ENCODE measurements at places on chromosomes 6 and 20.

DNA sequence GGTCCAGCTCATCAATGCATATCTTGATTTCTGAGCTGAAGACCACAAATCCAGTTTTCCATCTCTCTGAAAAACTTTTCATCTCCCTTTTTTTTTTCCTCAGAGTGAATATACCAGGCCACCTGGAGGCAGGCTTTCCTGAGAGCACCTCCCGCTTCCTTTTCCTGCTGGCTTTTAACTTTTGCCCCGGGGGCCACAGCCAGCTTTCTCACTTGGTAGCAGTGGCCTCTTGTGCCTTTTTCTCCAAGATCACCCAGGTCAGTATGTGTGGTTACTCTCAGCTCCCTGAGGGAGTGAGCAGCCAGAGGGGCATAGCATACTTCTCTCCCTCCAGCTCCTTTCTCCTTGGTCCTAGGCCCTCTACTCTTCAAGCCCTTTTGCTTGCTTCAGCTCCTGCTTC, at the start of gene BTN1A1:
TSS of gene BTN1A1 (plus strand) at position 202 of the 400 bp plus-strand sequence. CDS start 984 bp downstream, outside the sequence.
- no peak for DNase-seq

DNA sequence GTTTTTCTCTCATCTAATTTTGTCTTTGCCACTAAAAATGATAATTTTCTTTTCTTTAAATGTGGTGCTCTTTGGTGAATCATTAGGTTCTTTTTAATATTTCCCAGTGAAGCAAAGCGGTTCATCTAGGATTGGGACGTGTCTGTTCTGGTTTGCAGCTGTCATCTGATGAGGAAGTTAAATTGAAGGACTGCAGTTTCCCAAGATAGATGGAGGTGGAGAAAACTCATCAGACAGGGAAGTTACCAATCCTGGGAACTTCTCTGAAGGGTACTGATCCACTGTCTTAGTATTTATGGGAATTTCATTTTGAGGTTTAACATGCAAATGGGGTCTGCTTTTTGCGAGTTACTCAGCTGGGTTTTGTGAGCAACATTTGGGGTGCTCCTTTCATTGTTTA, 2.4 kb upstream of the AARS2 start:
- no peak for DNase-seq

DNA sequence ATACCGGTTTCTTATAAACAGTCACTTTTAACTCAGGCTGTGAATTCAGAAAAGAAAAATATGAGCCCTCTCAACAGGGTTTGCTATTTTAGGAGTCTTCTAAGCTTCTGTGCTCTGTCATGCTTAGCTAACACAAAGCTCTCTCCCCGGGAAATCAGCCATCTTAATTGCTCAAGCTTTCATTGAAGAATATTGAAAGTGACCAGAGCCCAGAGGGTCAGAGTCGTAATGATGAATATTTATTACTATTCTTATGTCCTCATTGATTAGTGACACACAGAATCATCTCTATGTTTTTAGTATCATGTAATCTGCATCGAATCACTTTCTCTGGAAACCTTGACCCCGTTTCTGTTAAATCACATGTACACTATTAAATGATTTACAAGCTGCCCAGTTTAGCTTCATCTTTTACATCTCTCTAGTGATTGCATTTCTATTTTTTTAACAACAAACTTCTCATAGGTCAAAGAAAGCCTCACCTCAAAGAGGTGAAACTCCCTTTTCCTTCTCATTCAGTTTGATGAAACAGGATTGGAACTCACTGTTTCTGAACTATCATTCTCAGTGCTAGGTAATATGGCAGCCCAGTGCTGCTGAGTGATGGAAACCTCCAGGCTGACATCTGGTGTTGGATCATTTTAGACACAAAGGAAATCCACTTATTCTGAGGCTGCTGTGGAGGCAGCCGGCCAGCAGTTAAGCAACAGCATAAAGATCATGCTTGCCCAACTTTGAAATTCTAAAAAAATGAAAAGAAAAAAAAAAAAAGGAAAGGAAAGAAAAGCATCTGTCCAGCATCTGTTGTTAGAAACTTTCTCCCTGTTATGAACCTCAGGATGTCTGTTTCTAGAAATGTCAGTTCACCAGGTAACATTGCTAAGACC, 96.3 kb downstream of the RFPL4B start:
- DNase-seq, result peak; percentile 18

GRCh38 chr6:142903812-142904211, 41.2 kb downstream of the HIVEP2 start:
- no peak for DNase-seq

DNA sequence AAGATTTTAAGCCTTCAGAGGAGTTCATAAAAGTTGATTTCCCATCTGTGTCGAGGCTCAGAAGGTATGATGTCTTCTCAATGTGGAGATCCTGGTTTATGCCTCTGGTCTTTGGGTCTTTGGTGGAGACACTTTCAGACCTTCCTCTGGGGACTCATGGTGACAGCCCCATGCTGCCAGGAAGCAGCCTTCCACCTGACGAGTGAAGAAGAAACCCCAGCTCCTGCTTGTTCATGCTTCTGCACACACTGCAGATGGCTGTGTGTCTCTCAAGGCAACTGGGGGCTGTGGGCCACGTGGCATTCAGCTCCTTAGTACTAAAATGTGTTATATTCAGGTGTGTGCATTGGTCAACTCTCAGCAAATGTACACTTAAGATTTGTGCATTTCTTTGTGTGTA, 4.9 kb upstream of the SCP2D1 start:
- no peak for DNase-seq

- no peak for DNase-seq
Observed at GRCh38 chr6:73471686-73472290, 10.3 kb downstream of the MTO1 start.

GRCh38 chr20:25643716-25644115, 19.9 kb upstream of the NANP start:
- no peak for DNase-seq

GRCh38 chr20:62382306-62383198, 4.4 kb upstream of the RPS21 start:
- peak; percentile 84 for DNase-seq

DNA sequence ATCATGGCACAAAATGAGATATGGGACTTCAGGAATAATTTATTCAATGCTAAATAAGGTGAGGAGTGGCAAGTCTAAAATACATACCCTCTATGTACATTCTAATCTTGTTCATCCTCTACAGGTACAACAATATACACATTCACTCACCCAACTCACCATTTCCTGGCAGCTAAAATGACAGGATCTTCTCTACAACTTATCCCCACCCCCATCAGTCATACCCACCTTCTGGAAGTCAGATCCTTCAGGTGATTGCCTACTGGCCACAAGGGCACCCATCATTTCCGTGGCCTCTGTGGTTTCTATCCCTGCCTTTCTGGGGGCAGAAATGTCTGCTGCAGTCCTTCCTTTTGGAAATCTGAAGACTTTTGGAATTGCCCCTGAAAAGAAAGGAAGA, 22.8 kb upstream of the CRIP3 start:
- DNase-seq, result no peak

DNA sequence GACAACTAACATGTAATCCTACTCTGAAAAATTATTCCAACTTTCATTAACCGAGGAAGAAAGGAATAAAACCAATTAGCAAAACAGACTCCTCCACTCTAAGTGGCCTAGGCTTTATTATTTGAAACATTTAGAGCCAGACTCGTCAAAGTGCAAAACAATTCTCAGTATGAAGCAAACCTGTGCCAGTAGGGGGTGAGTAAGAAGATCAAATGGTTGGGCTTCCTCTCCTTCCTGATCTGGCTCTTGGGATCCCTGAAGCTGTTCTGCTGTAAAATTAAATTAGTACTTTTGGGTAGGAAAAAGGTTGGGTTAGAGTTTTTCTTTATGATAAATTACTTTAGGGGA, 177.6 kb upstream of the MAN1A1 start:
- no peak for DNase-seq

DNA sequence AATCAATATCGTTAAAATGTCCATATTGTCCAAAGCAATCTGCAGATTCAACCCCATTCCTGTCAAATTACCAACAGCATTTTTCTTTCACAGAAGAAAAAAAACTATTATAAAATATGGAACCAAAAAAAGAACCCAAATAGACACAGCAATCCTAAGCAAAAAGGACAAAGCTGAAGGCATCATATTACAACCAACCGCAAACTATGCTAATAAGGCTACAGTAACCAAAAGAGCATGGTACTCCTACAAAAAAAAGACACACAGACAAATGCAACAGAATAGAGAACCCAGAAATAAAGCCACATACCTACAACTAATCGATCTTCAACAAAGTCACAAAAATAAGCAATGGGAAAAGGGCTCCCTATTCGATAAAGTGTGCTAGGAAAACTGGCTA, 49.2 kb downstream of the RNGTT start:
- no peak for DNase-seq

- no peak for DNase-seq
Observed at GRCh38 chr20:5825130-5825719, 75.0 kb downstream of the SHLD1 start.

DNA sequence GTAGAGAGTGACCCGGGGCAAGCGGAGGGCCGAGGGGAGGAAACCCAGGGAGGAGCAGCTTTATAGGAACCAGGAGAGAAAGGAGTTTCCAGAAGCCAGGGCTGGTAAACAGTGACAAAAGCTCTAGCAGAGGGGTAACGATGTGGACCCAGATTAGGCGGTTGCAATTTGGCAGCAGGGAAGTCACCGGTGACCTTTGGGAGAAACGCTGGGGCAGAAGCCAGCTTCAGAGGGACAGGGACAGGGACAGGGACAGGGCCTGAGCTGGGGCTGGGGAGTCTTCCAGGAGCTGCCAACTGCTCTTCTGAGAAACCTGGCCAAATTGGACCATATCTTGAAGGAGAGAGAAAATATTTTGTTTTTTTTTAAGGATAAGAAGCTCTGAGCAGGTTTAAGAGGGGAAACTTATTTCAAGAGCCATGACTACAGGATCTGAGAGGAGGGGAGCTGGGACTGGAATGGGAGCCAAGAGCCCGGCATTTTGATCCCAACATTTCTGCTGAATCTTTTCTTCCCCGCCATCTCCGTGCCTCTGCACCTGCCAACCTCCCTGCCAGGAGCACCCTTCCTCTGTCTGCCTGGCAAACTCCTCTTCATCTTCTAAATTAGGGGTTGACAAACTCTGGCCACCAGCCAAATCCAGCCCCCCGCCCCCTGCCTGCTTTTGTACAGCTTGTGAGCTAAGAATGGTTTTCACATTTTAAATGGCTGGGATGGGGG, 22.6 kb upstream of the PREX1 start:
- DNase-seq, result no peak

DNA sequence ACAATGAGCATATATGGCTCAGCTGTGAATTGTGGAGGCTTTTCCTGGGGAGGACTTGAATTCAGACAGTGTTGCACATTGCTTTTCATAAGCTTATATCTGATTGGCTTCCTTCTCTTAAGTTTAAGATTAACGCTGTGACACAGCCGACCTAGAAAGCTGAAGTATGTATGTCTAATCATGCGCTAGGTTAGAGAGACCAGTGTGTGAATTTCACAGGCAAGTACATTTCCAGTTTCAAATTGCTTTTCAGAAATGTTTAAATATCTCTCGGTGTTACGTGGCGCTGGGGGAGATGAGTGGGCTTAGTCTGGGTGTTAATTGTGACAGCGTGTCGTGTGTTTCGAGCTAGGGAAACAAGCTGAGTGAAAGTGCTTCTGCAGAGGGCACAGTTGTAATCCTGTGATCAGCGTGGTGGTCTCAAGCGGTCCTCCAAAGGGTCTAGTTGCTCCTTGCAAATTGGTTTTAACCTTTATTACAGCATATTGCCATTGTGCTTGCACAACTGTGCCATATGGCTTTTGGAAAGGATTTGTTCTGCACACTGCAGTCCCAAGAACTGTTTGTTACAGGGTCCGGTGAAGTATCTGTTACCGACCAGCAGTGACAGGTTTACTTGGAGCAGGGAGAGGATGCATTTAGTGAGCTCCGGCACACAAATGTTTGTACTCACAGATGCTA, 166.6 kb downstream of the SASH1 start:
- DNase-seq, result peak; percentile 52

DNA sequence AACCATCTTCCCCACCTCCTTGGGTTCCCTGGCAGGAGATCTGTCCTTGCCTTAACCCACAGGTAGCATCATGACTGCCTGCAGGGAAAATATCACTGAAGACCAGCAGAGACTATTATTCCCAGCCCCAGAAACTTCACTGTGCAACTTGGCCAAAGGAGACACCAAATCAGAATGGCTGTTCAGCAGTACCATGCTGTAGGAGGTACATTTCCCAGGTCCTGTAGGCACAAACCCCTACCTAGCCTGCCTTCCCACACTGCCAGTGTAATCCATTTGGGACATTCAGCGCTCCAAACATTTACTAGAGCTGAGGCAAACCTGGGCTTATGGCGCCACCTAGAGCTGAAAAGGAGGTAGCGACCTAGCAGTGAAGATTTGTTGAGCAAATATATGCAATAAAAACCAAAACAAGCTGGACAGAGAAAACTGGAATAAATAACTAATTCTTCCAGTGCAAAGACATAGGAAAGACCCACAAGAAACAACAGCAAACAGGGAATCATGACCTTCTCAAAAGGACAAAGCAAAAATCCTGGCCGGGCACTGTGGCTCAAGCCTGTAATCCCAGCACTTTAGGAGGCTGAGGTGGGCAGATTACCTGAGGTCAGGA, 60.3 kb downstream of the VTA1 start:
- peak; percentile 34 for DNase-seq

- peak; percentile 52 for DNase-seq
Observed at GRCh38 chr6:144769142-144769541, 484.0 kb downstream of the UTRN start.

- peak; percentile 60 for DNase-seq
Observed at GRCh38 chr20:8331740-8332412, 199.8 kb downstream of the PLCB1 start.

GRCh38 chr6:75842191-75842590, 93.2 kb downstream of the MYO6 start:
- no peak for DNase-seq

DNA sequence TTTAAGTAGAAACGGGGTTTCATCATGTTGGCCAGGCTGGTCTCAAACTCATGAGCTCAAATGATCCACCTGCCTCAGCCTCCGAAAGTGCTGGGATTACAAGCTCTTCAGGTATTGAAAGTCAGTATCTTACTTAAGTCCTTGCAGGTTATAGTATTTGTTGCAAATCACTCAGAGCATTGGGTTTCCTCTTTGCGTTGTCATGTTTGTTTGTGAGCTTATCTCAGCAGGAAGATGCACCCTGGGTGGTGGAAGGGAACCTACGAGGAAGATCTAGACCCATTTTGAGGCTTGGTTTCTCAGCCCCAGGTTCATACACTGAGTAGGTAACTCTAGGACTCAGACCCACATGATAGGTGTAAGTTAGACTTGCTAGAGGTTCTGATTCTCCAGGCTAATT, 18.6 kb downstream of the MYH7B start:
- no peak for DNase-seq

- DNase-seq, result no peak
Observed at GRCh38 chr6:110020888-110021287, 42.8 kb downstream of the GPR6 start.

DNA sequence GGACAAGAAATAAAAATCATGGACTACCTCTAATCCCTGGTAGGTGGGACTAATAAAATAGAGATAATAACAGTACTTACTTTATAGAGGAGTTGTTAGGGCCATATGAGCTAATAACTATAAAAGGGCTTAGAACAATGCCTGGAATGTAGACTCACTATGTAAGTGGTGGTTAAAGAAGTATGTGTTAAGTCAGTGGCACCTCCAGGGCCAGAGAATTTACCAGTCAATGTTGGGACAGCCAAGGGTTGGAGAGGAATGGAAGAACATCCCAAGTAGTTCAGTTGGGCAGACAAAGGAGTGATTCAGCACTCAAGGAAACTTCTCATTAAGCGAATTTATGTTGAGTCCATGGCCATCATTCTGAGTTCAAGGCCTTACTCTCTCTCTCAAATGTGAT, 116.8 kb downstream of the OTOR start:
- no peak for DNase-seq

- DNase-seq, result no peak
Observed at GRCh38 chr6:26338810-26339209, 26.2 kb upstream of the BTN3A2 start.

Measured in Ammon's horn (tissue), 1 donor.